CD4-positive, alpha-beta T cell treated with Interferon gamma for 1 hour (primary cell): ENCODE measurements at places on chromosomes 1 and 21.
A peak's percentile ranks its signal among the peaks of the same experiment; 100 is the strongest.

- DNase-seq: no peak
These were observed 19.6 kb upstream of the POGZ start for GRCh38 chr1:151478923-151479322.

- DNase-seq: no peak
These were observed 40.5 kb downstream of the GLIS1 start for GRCh38 chr1:53698384-53698980.

DNA sequence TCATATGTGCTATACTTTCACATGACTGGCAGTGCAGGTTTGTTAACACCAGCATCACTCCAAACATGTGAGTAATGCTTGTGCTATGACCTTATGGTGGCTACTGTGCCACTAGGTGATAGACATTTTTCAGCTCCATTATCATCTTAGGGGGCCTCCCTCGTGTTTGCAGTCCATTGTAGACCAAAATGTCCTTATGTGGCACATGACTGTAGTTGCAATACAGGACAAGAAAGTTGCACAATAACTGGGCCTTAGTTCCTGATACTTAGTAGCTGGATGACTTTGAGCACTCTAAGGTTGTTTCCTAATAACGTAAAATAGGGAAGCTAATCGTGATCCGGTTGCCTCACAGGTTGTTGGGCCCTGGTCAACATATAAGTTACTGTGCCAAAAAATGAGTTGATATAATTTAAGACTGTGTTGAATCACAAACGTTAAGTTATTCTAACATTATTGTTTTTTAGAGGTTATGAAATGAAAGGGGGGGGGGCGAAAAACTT, 511 bp upstream of the SNX27 start:
- DNase-seq: peak; percentile 47

GRCh38 chr1:78267513-78268218, 221.9 kb downstream of the GIPC2 start:
- DNase-seq: no peak

DNA sequence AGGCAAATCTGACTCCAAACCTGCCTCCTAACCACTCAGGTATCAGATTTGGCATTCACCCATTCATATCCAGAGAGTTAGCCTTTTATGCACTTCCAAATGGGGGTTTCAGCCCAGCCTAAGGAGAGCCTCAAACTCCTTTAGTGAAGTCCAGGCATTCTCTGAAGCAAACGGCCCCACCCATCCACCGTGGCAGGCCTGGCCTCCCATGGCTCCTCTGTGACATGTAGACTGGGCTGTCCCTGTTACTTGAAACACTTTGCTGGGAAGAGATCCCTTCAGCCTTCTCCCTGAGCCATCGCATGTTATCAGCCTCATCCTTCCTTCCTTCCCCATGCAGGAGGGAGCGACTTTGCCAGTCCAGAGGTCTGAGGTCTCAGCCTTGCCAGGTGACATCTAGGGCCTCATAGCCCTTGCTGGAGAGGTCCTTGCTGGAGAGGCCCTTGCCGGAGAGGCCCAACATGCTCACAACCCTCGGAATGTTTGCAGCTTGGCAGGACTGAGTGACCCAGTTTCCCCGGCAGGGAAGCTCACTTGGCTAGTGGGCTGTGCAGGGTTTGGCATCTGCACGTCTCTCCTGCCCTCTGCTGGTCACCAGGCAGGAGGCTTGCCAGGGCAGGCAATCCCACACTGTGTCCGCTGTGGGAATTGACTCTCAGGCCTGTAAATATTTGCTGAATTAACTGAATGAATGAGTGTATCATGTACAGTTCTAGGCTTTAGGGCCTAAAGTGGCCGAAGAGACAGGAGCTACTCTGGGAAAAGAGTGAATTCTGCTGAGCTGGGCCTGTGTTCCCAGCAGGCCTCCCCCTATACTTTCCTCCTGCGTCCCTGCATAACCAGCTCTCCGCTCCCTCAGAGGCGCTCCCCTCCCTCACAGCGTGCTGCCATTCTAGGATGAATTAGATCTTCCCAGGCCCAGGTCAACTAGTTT, 26.7 kb upstream of the RBM15 start:
- DNase-seq: peak; percentile 74

DNA sequence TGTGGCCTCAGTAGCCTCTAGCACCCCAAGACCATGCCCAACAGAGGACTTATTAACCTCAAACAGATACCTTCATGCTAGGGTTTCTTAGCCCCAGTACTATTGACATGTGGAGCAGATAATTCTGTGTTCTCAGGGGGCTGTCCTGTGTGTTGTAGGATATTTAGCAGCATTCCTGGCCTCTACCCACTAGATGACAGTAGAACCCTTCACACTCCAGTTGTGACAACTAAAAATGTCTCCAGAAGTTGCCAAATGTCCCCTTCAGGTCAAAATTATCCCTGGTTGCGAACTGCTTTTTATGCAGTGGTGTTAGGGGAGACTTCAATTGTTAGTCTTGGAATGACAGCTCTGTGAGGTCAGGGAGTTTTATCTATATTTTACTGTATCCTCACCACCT, 8.1 kb downstream of the KAZN start:
- no peak for DNase-seq

DNA sequence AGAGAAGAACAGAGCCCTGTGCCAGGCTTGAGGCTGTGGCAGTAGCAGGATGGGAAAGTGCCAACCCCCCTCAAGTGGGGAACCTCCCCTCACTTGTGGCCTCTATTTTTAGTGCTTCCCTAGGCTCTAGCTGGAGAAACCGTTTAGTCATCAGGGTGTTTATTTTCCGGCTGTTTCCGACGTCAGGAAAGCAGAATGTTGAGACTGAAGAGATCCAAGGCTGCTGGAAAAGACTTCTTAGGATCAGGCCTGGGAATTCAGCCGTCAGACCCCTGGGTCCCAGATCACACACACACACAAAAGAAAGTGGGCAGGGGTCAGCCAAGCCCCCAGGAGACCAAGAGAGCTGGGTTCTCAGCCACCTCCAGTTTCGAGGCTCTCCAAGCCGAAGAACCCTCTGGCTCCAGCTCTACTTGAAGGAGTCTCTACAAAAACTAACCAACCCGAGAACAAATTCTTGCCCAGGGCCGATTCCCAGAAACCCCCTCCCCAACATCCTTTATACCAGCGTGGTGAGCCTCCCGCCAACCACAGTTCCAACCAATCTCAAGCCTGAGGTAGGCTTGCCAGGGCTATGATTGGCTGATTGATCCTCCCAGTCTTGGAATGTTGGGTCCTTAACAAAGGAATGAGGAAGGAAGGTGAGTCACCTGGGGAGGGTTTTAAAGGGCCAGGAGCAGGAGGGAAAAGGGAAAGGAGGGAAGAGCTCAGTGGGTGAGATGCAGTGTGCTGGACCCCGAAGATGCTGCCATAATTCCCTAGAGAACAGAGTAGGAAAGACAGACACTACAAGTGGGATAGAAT, 2.5 kb upstream of the MEF2D start:
- no peak for DNase-seq

- no peak for DNase-seq
These were observed 107.4 kb upstream of the KIAA1614 start for GRCh38 chr1:180805316-180805715.

GRCh38 chr21:14737922-14738321, 191.8 kb upstream of the SAMSN1 start:
- DNase-seq: peak; percentile 52

DNA sequence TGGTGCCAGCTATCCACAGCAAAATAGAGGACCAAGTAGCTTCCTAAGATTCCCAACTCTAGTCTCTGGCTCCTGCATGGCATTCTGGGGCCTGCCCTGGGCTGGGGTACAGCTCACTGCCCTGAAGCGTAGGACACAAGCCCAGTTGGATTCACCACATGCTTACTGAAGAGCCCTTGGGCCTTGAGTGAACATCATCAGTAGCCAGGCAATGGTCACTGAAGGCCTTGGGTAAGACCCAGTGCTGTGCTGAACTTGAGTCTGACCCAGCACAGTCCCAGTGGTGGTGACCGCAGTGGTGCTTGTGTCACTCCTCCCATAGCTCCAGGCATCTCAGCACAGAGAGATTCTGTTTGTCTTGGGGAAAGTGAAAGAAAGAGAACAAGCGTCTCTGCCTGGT, 7.7 kb upstream of the LCE3A start:
- DNase-seq: no peak

- no peak for DNase-seq
These were observed 448 bp downstream of the GATAD2B start for GRCh38 chr1:153922076-153922971.

GRCh38 chr1:221714227-221715152, 27.4 kb downstream of the DUSP10 start:
- DNase-seq: no peak

GRCh38 chr1:185939142-185939541, 205.0 kb downstream of the HMCN1 start:
- no peak for DNase-seq

- DNase-seq: no peak
These were observed 745 bp downstream of the MUL1 start for GRCh38 chr1:20507248-20507563.

GRCh38 chr1:17370618-17371017, 1.4 kb upstream of the PADI6 start:
- DNase-seq: no peak

DNA sequence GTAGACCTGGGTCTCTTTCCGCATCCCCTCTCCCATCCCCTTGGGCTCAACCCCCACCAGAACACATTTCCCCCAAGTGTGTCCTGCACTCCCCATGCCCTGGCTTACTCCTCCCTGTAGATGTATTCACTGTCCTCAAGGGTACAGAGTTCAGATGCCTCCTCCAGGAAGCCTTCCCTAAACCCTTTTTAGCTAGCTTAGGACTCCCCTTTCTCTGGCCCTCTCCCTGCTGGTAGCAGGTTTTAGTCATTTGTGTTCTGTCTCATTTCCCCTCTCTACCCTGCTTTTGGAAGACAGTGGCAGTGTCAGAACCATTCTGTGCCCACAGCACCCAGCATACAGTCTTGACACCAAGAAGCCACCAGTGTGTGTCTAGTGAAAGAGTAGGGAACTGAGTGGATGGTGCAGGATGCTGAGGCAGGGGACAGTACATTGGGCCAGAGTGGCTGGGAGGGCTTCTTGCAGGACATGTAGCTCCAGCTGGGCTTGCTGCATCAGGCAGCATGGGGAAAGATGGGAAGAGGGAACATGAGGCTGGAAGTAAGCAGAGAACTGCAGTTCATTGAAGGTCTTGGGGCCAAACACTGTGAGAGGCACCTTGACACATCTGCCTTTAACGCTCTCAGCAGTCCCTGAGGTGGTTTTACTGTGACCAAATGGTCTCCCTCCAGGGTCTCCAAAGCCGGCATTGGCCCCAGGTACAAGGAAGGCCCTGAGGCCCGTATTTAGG, 2.5 kb downstream of the FOXO6 start:
- no peak for DNase-seq

GRCh38 chr1:162756523-162756922, 34.0 kb upstream of the HSD17B7 start:
- DNase-seq: no peak

GRCh38 chr1:206469933-206470691, at the start of gene IKBKE:
Gene IKBKE (plus strand): TSS chr1:206470476. CDS start chr1:206473228, 2,752 bp downstream.
- peak; percentile 56 for DNase-seq
